Testis (tissue), 5 donors: ENCODE measurements at places on chromosomes 1 and 21.

DNA sequence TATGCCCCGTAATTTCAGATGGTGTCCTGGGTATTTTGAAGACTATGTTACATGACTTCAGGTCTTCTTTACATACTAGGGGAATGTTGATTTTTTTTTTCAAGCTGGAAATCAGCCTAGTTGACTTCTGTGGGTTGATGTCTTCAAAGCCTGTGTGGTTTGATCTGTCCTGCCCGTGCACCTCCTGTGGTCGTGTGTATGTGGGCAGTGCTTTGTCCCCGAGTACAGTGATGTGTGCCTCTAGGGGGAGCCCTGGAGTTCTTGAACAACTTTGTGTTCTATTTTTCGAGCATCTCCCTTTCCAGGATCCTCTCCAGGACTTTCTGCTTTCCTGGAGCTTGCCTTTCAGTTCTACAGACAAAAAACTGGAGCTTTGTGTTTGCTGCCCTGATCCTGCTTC is 28.9 kb downstream of the OBSCN start:
- peak; percentile 38 for DNase-seq

GRCh38 chr21:25936776-25937175 is 202.0 kb downstream of the GABPA start:
- no peak for DNase-seq

DNA sequence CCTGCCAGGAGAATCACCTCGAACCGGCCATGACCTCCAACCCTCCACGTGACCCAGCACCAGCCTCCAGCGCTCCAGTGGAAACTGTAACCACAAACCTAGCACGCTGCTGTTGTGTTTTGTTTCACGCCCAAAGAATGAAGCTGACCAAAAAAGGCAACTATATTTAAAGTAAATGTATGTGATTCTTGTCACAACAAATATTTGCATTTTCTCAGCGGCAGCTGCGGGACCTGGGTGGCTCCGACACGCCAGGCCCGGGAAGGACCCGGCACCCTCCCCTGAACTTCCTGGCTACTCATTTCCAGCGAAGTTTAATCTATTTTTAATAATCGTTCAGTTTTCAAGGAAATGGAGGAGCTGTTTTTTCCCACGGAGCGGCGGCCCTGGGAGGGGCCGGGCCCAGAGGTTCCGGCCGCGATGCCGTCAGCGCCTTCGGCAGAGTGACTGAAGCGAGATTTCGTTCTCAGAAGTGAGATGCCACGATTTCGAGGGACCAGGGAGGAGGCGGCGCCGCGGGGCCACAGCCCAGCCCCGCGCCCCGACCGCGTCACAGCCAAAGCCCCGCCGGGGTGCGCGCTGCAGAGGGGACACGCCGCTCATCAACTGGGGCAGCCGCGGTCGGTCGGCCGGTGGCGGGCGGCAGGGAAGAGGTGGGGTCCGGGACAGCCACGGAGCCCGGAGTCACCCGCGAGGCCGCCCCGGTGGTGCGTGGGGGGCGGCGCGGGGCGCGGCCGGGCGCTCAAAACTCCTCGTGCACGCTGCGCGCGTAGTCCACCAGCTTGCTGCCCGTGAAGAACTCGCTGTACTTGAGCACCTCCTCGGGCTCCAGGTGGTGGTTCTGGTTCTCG is 3.0 kb upstream of the TNFRSF4 start:
- DNase-seq, result no peak

GRCh38 chr21:40990366-40990765 is 143.4 kb upstream of the DSCAM start:
- no peak for DNase-seq

DNA sequence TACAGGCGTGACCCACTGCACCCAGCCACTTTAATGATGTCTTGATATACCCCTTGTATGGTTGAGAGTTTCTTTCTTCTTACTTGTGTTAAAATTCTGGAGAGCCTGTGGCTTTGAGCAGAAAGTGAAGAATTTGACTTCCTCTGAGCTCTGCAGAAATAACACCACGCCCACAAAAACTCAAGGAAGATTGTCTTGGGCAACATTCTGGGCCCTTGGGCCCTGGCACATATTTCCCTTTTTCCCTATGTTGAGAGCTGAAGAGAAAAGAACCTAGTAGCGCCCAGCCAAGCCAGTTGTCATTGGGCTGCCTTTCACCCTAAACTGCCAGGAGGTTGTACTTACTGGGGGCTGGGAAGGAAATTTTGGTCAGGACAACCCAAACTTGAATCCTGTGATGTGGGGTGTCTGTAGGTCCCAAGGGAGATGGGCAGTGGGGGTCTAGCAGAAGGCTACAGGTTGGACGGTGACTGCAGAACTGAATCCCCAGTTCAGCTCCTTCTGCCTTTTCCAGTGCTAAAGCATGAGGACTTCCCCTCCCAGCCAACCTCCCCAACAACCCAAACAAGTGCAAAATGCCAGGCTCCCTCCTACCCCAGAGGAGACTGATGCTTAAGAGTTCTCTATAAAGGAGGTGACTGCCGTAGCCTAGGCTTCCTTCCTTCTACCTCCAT is 11.7 kb upstream of the SNAPIN start:
- DNase-seq, result no peak

DNA sequence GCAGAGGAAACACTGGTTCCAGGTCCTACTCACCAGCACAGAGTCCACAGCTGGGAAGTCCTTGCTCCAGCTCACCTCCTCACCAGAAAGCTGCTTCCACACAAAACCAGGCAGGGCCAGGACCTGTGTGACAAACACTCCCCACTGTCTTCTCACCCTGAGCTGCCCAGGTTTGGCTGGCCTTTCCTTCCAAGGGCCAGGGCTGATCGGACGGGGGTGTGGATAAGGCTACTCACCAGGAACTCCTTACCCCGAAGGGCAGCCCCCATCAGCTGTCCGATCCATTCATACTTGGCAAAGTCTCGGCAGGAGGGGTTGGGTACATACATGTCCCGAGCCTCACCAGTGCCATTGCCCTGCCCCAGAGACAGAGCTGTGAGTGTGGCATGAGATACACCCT is 5.4 kb downstream of the HECTD3 start:
- no peak for DNase-seq

DNA sequence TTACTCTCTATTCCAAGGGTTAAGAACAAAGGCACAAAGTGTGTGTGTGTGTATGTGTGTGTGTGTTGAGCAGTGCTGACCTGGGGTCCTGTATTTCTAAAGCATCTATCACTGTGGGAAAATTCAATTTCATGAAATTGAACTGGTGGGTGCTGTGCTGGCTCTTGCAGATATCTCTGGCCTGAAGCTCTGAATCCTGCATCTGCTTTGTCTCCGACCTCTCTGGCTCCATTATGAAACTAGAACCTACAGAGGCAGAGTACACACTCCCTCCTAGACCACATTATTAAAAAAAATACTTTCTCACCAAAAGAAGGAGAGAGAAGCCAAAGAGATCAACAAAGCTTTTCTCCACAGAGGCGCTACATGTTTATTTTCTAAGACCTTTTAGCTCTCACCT is 88.4 kb upstream of the PDE4B start:
- no peak for DNase-seq

DNA sequence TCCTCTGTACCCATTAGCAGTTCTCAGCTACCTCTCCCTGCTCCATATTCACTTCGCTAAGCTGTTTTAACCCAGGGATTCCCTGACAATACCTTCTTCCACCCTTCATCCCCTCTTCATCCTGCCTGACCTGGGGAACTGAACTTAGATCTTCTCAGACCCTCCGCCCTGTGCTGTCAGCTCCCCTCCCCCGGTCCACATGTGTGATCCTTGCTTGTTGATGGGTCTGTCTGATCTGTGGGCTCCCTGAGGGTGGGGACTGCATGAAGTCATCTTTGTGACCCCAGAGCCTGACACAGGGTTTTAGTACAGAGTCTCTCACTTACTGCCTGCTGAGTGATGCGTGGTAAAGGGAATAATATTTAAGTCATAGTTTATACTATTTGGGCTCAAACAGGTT is 11.8 kb downstream of the CHAF1B start:
- DNase-seq, result no peak

DNA sequence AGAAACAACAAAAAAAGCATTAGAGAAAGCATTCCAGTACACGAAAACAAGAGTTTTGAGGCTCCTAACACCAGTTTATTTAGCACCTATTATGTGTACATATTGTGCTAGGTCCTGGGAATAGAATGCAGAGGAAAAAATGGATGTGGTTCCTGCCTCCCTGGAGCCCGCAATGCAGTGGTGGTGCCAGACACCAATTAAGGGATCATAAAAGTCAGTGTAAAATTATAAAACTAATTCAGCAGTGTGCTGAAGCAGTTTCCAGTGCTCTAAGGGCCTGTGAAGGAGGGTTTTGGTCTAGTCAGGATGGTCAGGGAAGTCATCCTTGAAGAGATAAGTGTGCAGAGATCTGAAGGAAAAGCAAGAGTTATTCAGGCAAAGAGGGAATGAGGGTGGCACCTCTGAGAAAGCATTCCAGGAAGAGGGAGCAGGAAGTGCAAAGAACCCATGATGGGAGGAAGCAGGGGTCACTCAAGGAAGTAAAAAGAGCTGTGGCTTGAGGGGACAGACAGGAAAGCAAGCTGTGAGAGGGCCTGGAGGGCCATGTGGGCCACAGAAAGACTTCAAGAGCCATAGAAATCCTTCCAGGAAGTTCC is 65.2 kb upstream of the IFNLR1 start:
- no peak for DNase-seq

- peak; percentile 73 for DNase-seq
Observed at GRCh38 chr1:21508580-21509350, 458 bp upstream of the ALPL start.

- no peak for DNase-seq
Observed at GRCh38 chr1:187396929-187397796, 568.4 kb downstream of the PLA2G4A start.

DNA sequence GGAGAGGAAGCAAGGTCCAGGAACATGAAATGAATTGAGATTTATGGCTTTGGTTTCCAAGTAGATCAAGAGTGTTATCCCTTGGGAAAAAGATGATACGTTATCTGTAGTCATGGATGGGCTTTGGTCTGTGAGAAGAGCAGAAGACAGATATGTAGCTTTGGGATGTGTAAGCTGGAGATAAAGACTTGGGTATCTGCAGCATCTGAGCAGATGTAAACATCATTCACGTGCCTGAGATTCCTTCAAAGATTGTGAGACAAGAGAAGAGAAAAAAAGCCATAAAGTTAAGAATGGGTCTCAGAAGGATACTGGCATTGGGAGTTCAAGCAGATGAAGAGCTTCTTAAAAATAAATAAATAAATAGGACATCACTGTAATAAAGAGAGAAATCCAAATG is 217.8 kb downstream of the PTPRC start:
- no peak for DNase-seq

DNA sequence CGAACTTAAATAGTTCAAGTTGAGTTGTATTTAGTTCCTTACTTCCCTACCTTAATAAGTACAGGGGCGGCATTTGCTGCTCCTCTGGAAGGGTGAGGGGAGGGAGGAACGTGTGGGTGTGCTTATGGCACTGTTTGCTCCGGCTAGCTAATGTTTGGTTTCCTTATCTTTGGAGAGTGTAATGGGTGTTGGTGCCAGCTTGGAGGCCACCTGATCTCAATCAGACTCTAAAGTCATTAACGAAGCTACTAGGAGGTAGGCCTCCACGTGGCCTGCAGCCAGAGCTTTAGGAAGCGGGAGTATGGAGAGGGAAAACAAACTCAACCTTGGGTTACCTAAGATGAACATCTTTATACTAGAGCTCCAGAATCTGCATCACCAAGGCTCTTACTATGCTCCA is 43.0 kb upstream of the RAP1A start:
- no peak for DNase-seq

DNA sequence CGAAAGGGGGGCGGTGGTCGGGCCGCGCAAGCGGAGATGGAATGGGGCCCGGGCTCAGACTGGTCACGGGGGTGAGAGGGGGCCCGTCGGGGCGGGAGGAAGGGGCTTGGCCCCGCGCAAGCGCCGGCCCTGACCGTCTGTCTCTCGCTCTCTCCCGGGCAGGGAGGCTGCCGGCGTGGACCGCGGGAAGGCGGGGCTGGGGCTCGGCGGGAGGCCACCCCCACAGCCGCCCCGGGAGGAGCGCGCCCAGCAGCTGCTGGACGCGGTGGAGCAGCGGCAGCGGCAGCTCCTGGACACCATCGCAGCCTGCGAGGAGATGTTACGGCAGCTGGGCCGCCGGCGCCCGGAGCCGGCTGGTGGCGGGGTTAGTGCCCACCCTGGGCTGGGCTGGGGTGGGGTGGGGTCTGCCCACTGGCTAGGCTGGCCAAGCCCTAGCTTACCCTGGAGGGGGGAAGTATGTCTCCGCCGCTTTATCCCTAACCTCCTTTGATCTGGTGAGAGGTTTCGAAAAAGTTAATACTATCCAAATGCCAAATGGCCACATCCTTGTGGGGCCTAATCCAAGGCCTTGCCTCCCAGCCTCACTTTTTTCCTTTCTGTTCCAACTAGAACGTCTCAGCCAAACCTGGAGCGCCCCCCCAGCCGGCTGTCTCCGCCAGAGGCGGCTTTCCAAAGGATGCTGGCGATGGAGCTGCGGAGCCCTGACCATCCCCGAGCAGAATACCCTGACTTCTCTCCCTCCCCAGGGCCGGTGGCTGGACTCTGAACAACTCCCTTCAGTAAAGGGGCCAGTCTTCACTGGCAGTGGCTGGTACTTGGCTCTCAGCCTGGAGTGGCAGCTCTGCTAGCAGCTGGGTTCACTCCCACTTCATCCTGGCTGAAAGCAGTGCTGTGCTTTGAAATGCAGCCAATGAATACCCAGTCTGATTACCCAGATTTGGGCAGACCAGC is 636 bp upstream of the YRDC start:
- peak; percentile 87 for DNase-seq

DNA sequence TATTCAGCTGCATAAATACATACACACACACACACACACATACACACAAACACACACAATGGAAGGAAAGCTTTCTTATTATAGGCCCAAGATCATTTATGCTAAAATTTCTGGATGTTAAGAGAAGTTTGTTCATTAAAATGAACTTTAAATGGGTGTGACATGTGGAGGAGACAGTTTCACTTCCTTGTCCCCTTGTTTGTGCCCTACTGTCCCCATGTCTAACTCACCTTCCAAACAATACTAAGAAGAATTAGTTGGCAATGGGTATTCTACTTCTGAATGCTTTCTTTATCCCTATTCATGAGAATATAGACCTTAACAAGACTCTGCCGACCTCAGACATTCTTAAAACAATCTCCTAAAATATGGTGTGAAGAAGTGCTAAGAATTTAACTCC is 63.5 kb upstream of the NRIP1 start:
- no peak for DNase-seq

DNA sequence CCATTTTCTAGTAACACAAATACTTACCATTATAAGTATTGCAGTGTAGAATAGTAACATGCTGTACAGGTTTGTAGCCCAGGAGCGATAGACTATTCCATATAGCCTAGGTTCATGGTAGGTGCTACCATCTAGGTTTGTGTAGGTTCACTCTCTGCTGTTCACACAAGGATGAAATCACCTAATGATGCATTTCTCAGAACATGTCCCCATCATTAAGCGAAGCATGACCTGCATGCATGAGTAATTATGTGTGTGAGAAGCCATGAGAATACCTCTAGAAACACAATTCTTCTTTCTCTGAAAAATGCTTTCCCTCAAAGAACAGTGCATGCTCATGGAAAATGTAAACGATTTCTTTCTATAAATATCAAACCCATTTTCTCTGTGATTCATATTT is 69.3 kb downstream of the NR5A2 start:
- no peak for DNase-seq

DNA sequence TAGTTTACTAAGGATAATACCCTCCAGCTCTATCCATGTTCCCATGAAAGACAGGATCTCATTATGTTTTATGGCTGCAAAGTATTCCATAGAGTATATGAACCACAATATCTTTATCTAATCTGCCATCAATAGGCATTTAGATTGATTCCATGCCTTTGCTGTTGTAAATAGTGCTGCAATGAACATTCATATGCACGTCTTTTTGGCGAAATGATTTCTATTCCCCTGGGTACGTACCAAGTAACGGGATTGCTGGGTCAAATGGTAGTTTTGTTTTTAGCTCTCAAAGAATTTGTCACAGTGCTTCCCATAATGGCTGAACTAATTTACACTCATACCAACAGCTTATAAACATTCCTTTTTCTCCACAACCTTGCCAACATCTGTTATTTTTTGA is 750.9 kb downstream of the BRINP3 start:
- DNase-seq, result no peak
